ENCODE measurements at places on chromosomes 4 and X.

- no peak for DNase-seq
These were observed 30.1 kb upstream of the MTMR1 start for GRCh38 chrX:150663073-150663472.

GRCh38 chr4:51853027-51853682 lies 10.2 kb downstream of the DCUN1D4 start:
- DNase-seq = no peak

- no peak for DNase-seq
These were observed 6.1 kb downstream of the SCARB2 start for GRCh38 chr4:76207549-76207948.

DNA sequence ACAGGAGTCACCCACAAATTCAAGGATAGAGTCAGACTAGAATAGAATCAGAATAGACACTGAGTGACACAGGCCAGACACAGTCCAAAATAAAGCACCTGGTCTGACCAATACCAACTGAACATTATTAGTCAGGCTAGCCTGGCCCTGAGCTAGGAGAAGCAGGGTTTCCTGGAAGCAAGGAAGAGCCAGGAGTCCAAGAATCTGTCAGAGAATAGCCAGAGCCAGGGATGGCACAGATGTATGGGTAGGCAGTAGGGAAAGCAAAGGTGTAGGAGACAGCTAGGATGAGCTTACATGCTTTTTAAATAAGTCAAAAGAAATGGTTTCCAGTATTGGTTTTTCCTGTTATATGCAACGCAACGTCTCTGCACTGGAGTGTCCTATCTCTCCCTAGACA lies 3.7 kb downstream of the BTC start:
- DNase-seq = no peak

- DNase-seq = no peak
These were observed 171.3 kb downstream of the SNCA start for GRCh38 chr4:89665662-89666061.

DNA sequence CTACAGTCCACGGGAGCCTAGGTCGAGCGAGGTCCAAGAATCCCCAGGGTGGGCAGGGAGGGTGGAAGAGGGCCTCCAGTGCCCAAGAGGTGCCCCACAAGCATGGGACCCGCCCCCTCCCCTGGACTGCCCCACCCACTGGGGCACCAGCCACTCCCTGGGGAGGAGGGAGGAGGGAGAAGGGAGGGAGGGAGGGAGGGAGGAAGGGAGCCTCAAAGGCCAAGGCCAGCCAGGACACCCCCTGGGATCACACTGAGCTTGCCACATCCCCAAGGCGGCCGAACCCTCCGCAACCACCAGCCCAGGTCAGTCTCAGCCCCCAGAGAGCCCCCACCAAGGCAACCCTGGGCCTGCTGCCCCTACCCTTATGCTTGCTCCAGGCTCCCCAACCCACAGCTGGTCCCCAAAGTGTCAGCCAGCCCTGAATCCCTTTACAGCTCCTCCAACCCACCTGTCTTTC lies at the start of gene GATA1:
TSS of gene GATA1 (plus strand) at position 250 of the 460 bp plus-strand sequence. CDS start 4,520 bp downstream, outside the sequence.
- DNase-seq = no peak

GRCh38 chrX:155235891-155236290 lies 19.6 kb downstream of the VBP1 start:
- no peak for DNase-seq

GRCh38 chrX:106263817-106264216 lies 95.7 kb downstream of the PWWP3B start:
- no peak for DNase-seq

GRCh38 chr4:128793859-128794672 lies 15.4 kb upstream of the JADE1 start:
- DNase-seq = no peak

DNA sequence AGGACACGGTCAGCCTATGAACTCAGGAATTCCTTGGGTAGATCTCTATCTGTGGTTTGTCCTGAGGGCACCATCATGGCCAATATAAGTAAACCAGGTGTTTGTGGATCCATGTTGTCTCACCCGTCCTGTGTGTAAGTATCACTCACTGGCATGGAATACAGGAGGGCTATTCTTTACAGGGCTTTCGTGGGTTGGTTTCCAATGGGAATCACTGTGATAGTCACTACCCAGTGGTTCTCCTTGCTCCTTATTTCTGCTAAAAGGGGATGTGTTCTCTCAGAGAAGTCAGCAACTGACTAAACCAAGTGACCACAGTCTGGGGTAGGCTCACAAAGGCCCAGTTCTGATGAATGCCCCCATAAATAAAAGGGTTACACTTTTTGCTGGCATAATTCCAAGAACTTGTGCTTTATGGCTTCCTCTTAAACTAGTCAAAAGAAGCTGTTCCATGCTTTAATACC lies 236.7 kb upstream of the JADE1 start:
- DNase-seq = no peak

- DNase-seq = no peak
These were observed 31.1 kb upstream of the PDLIM3 start for GRCh38 chr4:185566425-185566824.

DNA sequence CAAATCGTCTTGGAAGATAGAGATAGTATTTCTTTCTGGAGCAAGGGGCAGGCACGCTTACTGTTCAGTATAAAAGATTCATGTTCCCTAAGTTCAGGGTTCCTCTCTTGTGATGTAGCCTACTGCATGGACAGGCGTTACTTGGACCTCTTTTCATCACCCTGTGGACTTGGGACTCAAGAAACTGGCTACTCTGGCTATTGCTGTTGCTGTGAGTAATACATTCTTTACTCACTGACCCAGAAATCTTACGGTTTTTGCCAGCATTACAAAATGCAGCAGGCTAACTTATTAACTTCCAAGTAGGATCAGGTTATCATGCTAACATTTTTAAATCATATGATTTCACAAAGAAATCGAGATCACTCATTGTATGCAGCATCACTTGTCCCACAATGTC lies 12.8 kb upstream of the GUCY1B1 start:
- DNase-seq = no peak

DNA sequence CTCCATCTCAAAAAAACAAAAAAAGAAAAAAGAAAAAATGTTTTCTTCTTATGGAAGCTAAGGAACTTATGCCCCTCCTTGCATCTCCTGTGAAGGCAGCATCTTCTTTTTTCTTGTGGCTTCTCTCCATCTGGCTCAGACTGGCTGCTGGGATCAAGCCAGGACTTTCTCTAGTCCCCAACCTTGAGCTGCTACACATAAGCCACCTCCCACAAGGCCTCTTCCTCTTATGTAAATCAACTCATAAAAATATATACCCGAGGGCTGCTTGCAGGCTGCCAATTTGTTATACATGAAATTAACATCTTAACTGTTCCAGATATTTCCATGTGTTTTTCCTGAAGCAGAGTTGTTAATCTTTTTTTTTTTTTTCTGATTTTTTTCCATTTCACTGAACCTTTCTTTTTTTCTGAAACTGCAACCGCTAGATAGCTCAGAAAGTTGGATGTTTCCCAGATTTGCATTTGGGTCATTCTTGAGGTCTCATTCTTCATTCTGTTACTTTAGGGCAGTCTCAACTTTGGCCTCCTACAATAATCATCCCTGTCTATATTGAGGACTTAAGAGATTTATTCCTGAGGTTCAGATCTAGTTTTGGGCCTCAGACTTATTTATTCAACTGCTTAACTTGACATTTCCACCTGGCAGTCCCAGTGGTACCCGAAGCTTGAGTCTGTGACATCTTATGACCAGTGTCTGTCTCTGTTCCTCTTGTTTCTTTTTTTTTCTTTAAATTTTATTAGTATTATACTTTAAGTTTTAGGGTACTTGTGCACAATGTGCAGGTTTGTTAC lies 10.3 kb downstream of the SNX25 start:
- DNase-seq = no peak

- DNase-seq = no peak
These were observed 613 bp downstream of the GLRB start for GRCh38 chr4:157076578-157076947.

- no peak for DNase-seq
These were observed 9.1 kb downstream of the LONRF3 start for GRCh38 chrX:118983513-118983912.

- DNase-seq = no peak
These were observed 220.4 kb upstream of the AGTR2 start for GRCh38 chrX:115949900-115950822.

DNA sequence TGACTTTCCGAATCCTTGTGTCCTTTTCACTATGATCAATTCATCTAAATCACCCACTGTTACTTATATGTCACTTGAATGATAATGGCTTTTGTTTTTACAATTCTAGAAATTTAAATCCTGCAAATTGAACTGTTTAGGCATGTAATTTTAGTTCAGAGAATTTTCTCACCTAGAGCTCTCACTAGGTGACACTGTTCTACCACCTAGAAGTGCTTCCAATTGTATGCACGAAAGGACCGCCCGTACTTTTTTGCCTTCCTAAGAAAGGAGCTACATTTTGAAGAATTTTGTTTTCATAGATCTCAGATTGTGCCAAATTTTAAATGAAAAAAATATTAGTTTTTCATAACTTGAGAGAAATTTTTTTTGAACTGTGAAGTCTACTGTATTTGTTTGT lies 481.6 kb upstream of the FSTL5 start:
- no peak for DNase-seq

DNA sequence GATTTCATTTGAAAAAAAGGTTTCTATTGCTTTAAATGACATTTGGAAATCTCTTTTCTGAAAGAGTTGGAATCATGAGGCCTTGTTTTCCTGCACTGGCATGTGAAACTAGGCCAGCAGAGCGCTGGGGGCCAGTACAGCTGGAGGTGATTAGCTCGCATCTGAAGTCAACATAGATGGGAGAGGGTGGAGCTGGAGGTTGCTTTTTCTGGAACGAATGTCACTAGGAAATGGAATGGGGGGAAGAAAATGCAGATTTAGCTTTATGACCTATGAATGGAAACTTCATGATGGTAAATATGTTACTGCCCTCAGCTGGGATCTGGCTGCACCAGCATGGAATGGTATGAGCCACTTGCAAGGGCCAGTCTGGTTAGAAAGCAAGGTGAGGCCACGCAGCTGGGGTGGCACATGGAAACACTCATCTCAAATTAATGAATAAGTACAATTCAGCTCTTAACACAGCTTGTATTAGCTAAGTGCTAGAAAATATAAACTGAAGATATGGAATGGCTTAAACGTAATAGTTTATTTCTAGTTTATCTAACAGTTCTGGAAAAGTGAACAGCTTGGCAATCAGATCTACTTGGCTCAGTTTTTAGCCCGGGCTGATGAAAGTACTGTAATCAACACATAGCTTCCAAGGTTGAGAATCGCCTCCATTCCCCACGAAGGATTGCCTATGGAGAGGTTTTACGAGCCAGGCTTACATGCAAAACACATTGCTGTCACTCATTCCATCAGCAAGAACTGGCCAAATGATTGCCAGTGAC lies 32.5 kb downstream of the SLC10A6 start:
- DNase-seq = no peak

DNA sequence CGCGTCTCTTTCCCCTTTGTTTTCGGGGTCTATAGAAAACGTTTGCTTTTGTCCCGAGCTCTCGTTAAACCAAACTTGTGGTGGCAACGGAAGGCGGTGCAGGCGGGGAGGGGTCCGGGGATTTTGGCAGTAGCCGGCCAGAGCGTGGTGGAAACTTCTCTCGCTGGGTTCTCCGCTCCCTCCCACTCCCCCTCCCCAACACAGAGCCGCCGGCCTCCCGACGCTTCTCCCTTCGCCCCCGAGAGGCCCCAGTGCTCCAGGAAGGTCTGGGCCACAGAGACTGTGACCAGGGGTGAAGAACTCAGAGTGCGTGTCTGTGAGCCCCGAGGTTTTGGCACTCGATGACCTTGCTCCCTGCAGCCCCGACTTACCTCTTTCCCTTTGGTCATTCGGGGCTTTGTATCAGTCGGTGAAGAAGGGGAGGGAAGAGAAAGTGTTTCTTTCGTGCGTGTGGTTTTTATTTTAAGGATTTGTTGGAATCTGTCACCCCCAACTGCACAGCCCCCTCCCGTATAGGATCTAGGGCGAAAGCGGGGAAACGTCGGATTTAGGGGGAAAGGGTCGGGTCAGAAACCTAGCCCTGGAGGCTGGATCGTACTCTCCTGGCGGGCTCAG lies 9.0 kb upstream of the BCOR start:
- DNase-seq = no peak

DNA sequence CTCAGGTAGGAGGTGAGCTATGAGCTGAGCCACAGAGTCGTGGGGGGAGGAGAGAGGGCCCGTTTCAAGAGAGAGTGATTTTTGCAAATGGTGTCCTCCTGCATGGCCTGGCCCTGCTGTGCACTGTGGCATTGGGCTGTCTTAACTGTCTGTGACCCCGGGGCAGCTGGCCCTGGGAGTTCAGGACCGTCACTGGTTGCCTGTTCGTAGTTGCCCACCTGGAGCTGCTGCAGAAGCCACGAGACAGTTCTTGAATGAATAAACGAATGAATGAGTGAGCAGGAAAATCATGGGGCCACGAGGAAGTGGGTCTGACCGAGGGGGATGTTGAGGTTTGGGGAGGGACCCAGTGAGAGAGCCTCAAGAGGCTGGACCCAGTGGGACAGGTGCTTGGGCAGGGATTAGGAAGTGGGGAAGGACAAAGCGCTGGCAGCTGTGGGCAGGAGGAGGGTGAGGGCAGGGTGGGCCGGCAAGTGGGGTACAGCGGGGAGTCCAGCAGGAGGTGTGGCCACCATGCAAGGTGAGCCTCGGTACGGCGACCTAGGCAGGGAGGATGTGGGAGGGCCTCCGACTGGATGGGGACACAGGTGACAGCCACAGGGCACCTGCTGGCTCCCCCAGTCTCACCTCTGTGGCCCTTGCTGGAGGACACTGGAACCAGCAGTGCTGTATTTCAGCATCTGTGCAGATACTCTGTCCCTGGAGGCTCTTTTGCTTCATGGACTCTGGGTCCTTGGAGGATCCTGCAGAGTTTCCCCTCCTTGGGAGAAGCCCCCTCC lies 10.2 kb downstream of the RGS12 start:
- DNase-seq = no peak

GRCh38 chr4:57691370-57691769 lies 581.2 kb upstream of the IGFBP7 start:
- no peak for DNase-seq

DNA sequence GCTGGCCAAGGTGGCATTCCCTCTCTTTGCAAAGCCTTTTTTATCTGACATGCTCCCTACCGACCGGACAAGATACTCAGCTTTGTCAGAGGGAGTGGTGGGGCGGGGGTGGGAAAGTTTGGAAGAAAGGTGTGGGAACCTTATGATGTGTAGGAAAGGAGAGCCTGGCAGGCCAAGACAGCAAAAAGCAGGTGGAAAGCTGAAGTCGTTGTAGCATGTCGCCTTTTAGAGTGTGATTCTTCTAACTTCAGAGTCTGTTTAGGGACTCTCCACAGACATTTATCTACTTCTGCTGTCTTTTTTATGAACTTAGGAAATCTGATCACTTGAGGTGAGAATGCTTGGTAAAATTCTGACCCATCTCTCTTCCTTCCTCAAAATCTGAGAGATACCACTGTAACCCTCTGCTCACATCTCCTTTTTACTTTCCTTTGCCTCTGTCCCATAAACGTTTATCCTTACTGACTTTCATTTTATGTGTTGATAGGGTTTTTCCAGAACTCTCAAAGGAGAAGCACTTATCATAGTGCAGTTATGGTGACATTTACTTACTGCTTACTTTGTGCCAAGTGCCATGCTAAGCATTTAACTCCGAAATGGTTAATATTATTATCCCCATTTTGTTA lies 8.2 kb upstream of the RUFY3 start:
- DNase-seq = no peak

GRCh38 chr4:144861471-144861870 lies 215.5 kb downstream of the HHIP start:
- no peak for DNase-seq

Measured in activated CD4-positive, alpha-beta T cell treated with anti-CD3 and anti-CD28 coated beads, Interleukin-2, amount 50 U/mL, for 1 hour (primary cell).